ENCODE measurements at places on chromosomes 12 and 14. TPM values are rescaled to one million over a fixed set of nuclear protein-coding genes. Genes with fewer than 3 reads are reported as not detected.

Gene SPIC
- not detected for total RNA-seq

Gene TMEM30B
- 0.47 TPM for total RNA-seq

Gene PROX2
- total RNA-seq, result not detected

Gene BHLHE41
- total RNA-seq, result not detected

Gene RD3L
- total RNA-seq, result not detected

Gene SYCP3
- 0.50 TPM for total RNA-seq

Gene BAZ2A
- total RNA-seq, result 118 TPM
